ENCODE measurements at places on chromosomes 12 and 14.

DNA sequence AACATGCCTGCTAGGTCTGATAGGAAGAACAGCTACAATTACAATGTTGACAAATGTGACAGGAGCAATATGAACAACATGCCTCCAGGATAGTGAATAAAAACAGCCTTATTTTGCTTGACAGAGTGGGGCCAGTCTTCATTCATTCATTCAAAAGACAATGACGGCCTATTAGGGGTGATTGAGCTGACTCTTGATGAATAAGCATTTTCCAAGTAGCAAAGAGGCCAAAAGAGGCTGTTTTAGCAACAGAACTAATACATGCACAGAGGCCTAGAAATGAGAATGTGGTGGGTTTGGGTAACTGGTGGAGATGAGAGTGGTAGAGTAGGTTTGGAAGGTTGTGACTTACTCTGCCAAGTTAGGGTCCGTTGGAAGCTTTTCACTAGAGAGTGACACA lies 138.3 kb downstream of the APAF1 start:
- no peak for DNase-seq

DNA sequence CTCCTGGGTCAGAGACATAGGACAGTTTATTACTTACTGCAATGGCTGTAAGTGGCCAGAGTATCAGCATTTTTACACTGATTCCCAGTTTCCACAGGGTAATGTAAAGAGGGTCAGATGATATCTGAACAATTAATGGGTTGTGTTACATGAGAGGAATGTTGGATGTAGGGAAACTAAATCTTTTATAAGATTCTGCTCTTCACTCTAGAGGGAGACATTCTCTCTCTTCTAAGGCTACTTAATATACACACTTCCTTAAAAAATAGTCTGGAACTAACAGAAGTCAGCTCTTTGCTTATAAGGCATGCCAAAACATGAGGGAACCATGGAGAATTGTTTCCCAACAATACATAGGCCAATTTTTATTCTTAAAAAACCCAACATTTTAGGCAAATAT lies 389.8 kb downstream of the ETNK1 start:
- no peak for DNase-seq

- DNase-seq, result no peak
Measured at GRCh38 chr12:132190012-132190755, 45.9 kb downstream of the NOC4L start.

GRCh38 chr12:119115296-119115905 lies 63.3 kb upstream of the HSPB8 start:
- DNase-seq, result peak; percentile 32

GRCh38 chr12:50121641-50122040 lies 9.6 kb downstream of the COX14 start:
- no peak for DNase-seq

DNA sequence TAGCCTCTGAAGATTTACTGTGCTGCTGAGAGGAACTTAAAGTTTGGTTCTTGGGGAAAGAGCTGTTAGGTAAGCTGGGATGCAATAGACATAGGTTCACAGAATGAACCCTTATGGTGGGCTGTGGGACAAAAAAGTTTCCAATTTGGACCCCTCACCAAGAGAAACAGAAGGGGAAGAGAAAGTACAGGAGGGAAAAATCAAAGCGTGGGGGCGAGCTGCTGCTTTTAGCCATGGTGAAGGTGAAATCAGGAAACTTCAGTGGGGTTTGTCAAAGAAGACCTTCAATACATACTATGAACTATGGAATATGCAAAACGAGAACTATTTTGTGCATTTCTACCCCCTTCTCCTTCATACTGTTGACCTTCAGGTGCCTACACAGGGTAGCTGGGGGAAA lies 10.6 kb upstream of the NINJ2 start:
- DNase-seq, result no peak

- DNase-seq, result no peak
Measured at GRCh38 chr14:39369029-39369428, 63.2 kb downstream of the FBXO33 start.

- DNase-seq, result no peak
Measured at GRCh38 chr14:96297000-96297399, 41.0 kb downstream of the BDKRB1 start.

DNA sequence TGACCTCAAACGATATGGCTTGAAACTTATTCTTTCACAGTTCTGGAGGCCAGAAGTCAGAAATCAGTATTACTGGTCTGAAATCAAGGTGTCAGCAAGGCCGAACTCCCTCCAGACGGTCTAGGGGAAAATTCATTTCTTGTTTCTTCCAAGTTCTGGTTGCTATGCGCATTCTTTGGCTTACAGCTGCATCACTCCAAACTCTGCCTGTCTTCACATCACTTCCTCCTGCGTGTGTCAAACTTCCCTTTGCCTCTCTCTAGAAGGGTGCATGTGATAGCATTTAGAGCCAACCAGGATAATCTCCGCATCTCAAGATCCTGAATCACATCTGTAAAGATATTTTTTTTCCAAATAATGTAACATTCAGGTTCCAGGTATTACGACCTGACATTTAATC lies 62.8 kb downstream of the DENND5B start:
- no peak for DNase-seq

DNA sequence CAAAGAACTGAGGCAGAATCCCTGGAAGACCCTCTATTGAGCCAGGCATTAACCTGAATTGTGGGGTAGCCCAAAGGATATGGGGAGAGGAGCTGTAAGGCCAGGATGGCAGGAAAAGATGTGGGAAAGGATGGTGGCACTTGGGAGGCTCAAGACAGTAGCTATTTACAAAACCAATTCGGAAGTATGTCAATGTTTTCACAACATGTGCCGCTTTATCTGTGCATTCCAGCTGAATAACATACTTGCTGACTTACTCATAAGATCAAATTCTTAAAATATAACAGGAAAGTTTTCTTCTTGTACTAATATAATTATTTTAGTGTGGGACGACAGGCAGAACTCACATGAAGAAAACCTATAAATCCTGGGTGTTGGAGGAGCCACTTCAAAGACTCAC lies 10.6 kb downstream of the BBS10 start:
- no peak for DNase-seq

- DNase-seq, result no peak
Measured at GRCh38 chr12:19491863-19492262, 52.6 kb downstream of the AEBP2 start.

DNA sequence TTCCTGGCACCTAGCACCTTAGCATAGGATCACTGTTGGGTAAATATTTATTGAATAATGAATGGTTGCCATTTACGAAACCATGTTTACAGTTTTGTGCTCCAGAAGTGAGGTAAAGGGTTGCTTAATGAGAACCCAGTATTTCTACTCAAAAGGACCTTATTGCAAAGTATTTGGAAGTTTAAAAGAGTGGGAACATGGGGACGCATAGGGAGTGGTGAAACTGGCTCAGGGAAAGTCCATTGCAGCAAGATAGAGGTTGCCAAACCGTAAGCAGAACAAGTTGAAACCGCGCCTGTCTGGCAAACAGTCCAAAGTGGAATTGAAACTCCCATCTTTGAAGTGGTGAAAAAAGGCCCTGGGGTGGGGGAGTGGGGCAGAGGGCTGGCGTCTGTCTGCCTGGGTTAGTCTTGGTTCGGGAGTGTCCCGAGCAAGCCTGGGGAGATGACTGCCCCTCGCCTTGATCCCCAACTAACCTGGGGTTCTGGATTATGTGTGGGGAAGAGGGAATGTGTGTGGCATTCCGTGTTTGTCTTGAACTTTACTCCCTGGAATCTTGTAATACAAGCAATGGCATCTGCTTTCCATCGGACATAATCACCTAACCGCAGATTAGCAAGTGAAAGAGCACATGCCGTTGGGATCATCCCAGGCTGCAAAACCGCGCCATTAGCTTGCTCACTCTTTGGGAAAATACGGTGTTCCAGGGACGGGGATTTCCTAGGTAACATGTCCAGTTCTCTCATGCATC lies 7.2 kb downstream of the ALDH2 start:
- peak; percentile 81 for DNase-seq

DNA sequence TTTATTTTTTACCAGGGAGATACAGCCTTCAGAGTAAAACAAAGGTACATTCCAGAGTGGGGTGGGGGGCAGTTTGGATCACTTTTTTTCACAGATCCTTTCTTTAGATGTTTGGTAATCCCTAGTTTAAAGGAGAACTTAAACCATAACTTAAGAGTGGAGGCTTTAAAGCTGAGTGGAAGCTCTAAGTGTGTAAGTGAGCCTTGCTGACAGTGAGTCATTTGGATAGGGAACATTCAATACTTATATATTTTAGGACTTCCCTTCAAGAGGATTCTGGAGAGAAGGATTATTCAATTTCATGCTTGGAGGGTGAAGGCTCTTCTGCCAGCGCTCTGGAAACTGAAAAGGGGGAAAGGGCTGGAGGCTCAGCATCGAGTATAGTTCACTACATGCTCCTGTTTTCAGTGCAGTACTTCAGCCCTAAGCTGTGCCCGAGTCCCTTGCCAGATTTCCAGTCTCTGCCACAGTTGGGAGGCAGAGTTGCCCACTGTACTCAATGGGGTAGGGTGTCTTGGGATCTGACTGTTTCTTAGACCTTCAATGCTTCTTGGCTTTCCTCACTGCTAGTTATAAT lies 8.4 kb downstream of the PRKAG1 start:
- no peak for DNase-seq

DNA sequence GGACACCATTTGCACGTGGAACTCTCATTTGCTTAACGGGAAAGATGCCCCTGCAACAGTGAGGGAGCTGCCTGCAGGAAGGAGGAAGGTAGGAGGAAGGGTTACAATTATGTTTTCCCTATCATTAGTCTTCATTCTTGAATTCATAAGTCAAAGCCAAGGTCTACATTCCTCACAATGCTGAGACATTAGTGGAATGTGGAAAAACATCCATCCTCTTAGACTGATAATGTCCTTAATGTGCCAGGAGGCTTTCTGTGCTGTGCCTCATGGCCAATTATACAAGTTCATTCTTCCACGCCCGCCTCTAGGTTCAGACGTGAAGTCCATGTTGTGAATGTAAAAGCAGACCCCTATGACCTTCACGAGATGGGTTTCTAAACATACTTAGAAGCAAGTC lies 1212.4 kb upstream of the TMEM132C start:
- DNase-seq, result no peak

- no peak for DNase-seq
Measured at GRCh38 chr12:103250487-103250886, 245.3 kb downstream of the C12orf42 start.

DNA sequence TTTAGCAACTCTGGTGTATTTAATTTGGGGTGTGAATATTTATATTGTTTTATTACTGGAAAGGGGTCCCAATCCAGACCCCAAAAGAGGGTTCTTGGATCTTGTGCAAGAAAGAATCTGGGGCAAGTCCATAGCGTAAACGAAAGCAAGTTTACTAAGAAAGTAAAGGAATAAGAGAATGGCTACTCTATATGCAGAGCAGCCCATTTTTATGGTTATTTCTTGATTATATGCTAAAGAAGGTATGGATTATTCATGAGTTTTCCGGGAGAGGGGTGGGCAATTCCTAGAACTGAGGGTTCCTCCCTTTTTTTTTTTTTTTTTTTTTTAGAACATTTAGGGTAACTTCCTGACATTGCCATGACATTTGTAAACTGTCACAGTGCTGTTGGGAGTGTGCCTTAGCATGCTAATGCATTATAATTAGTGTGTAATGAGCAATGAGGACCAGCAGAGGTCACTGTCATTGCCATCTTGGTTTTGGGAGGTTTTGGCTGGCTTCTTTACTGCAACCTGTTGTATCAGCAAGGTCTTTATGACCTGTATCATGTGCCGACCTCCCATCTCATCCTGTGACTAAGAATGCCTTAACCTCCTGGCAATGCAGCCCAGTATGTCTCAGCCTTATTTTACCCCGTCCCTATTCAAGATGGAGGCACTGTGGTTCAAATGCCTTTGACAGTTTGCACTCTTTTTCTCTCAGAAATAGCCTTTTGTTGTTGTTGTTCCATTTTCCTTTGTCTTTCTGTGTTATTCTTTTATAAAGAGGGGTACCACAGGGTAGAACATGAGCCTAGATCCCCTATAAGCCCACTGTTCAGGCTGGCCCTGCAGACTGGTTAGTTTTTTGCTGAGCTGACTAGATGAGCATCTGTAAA lies 75.5 kb upstream of the DCD start:
- DNase-seq, result no peak

- no peak for DNase-seq
Measured at GRCh38 chr12:24864796-24865125, 84.1 kb downstream of the BCAT1 start.

DNA sequence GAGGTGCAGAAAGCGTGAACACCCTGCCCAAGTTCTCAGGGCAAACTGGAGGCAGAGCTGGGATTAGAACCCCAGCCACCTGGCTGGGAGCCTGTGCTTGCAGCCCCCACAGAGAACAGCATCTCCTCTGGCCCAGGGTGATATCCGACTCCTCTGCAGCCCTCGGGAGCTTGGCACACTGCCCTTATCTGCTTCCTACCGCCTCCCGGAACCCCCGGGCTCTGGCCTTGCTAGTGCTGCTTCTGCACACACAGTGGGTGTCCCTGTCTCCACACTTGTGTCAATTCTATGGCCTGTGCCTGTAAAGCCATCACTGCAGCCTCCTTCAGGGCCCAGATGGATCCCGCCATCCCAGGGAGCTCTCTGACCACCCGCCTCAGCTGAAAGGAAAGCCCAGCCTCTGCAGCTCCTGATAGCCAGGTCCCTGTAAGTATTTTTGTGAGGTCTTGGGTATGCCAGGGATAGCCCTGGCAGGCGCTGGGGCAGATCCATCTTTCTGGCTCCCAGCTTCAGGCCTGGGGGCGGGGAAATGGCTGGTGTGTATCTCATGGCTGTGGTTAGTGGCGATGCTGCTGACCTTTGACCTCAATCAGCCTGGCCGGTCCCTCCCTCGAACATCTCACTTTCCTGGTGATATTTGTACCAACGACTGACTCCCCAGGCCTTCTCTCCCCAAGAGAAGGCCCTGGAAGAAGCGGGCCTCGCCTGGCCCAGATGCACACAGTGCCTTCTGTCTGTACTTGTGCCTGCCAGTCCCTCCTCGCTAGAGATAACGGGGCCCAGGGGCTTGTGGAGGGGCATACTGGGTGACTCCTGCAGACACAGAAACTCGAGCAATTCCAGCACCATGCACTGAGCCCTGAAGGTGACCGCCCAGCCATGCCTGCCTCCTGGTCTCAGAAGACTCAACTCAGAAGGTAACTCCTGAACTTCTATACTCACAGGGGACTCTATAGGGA lies 183.8 kb downstream of the CALM1 start:
- DNase-seq, result no peak

DNA sequence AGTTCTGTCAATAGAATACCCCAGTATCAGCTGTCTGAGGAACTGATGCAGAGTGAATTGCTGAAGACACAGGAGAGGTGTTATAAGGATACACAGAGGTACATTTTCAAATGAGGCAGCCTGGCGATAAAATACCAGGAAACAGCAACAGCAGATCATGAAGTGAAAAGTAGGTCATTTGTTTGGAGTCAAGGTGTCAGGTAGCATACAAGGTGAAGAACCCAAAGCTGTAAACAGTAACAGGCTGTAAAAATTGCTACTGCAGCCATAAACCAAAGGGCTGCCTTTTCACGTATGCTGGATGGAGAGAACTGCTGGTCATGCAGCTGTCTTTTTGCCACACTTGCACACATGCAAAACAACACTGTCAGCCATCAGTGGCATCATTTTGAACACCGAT lies 9.3 kb upstream of the TWF1 start:
- DNase-seq, result no peak
